Activated CD4-positive, alpha-beta memory T cell treated with anti-CD3 and anti-CD28 coated beads, Interleukin-2, amount 10 ng/mL, durations not matched to agents 7 days and 5 days (primary cell): ENCODE measurements at places on chromosomes 2 and 18. TPM values are rescaled to one million over a fixed set of nuclear protein-coding genes. Genes with fewer than 3 reads are reported as not detected.

FAP gene
- total RNA-seq = not detected

GRCh38 chr2:22153931-22154613 is 1030.3 kb downstream of the TDRD15 start:
- H3K27me3 ChIP-seq = no peaks in the 10 kb centered on the region
- no peaks in the 10 kb centered on the region for H3K4me1 ChIP-seq
- H3K4me3 ChIP-seq = no peak overlapping the region
- DNase-seq = no peak
- no peak overlapping the region for H3K27ac ChIP-seq
- no peaks in the 10 kb centered on the region for H3K36me3 ChIP-seq

DNA sequence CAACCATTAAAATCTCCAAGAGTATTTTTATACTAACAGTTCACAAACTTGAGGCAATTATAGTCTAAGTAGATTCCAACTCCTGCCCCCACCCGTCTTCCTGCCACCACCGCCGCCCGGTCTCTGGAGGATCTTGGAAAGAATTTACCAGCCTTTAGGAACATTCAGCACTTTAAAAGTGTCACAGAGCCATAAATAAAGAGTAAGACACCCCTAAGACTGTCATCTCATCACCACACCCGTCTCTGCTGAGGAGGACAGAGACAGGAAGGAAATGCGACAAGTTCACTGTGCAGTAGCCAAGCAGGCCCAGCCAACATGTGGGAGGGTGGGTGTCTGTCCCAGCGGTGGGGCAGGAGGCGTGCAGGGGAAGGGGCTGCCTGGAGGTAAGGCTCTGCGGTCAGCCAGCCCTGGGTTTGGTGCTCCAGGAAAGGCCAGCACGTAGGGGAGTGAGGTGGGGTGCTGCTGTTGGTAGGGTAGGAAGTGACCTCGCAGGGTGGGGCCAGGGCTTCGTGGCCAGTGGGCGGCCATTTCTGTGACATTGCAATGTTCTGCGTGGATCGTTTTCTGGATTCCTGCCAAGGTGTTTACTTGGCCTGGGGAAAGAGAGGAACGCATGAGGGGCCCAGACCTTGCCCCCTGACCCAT is 111.6 kb downstream of the FAM210A start:
- no peaks in the 10 kb centered on the region for H3K27me3 ChIP-seq
- peak; percentile 58 for DNase-seq
- H3K4me1 ChIP-seq = peaks cover 79% of the 10 kb centered on the region
- peak overlapping the region; percentile 96 for H3K27ac ChIP-seq
- peaks cover 4% of the 10 kb centered on the region for H3K36me3 ChIP-seq

DNA sequence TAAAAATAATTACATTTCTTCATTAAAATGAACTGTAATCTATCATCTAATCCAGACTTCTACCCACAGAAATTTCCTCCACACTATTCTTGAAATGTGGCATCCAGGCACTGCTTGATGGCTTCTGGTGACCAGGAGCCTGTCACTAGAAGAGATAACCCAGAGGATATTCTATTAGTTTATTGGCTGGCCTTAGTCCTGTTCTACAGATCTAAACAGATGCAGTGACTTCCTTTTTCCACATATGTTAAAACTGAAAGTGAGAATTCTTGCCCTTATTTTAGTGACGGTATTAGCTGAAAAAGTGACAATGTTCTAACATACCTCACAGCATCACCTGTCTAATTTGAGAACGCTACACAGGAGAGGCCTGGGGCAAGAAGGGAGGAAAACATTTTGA is 775.4 kb downstream of the TSN start:
- no peaks in the 10 kb centered on the region for H3K4me1 ChIP-seq
- H3K4me3 ChIP-seq = no peak overlapping the region
- no peaks in the 10 kb centered on the region for H3K36me3 ChIP-seq
- no peaks in the 10 kb centered on the region for H3K27me3 ChIP-seq

DNA sequence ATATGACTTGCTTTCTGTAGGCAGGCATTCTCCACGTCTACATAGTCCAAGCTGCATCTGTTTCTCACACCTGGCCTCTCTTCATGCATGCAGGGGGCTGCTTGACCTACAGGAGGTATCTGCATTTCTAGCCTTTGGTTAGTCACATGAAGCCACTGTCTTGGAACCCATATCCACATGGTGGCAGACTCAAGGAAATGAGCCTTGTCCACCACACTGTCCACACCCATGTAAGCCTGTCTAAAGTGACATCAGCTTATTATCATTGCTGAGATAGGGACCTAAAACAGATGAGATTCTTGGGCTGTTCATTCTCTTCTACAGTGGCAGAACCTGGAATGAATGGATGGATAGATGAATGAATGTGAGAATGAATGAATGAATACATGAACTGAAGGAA is 160.4 kb downstream of the DOCK10 start:
- peaks cover 94% of the 10 kb centered on the region for H3K36me3 ChIP-seq
- no peaks in the 10 kb centered on the region for H3K27me3 ChIP-seq
- no peak overlapping the region for H3K4me3 ChIP-seq
- peak overlapping the region; percentile 58 for H3K27ac ChIP-seq

- H3K27me3 ChIP-seq = no peaks in the 10 kb centered on the region
- DNase-seq = no peak
- H3K27ac ChIP-seq = no peak overlapping the region
- peaks cover 58% of the 10 kb centered on the region for H3K4me1 ChIP-seq
These were observed 186.1 kb downstream of the HDAC4 start for GRCh38 chr2:239214725-239215124.

- DNase-seq = no peak
- H3K27me3 ChIP-seq = no peaks in the 10 kb centered on the region
- no peaks in the 10 kb centered on the region for H3K4me1 ChIP-seq
- no peak overlapping the region for H3K4me3 ChIP-seq
These were observed 3.2 kb downstream of the REG1B start for GRCh38 chr2:79084495-79085135.

DNA sequence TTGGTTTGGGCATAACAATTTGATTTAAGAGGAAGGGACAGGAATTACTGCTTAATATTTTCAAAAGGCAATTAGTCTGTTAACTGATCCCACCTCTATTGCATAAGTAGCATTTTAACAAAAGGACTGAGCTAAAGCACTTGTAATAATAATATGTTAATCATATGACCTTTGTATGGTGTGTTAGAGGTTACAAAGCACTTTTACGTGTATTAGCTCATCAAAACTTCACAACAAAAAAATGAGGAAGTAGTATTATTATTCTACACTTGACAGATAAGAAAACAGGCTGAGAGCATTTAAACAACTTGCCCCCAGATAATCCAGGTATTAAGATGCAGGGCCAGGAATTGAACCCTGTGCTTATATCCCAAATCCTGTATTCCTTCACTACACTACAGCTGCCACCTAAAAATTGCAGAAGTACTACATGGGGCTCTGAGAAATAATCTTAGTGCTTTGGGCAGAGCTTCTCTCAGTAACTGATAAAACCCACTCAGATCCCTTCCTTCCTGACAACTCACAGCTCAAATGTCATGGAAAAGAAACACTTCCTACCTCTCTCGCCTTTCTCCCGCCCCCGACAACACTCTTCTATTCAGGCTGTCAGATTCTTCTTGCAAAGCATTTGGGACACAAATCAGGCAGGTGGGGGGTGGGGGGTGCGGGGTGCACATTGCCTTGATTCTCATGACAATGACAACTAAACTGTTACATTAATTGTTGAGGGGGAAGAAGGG is 20.7 kb upstream of the KCTD1 start:
- no peak for DNase-seq
- no peak overlapping the region for H3K27ac ChIP-seq
- no peaks in the 10 kb centered on the region for H3K4me1 ChIP-seq
- no peaks in the 10 kb centered on the region for H3K36me3 ChIP-seq
- peaks cover 14% of the 10 kb centered on the region for H3K27me3 ChIP-seq

VAMP5 gene
- total RNA-seq = 89.6 TPM

GRCh38 chr2:136250131-136250530 is 132.2 kb upstream of the CXCR4 start:
- H3K27ac ChIP-seq = no peak overlapping the region
- no peaks in the 10 kb centered on the region for H3K36me3 ChIP-seq
- no peak overlapping the region for H3K4me3 ChIP-seq
- H3K4me1 ChIP-seq = peaks cover 9% of the 10 kb centered on the region
- no peak for DNase-seq
- no peaks in the 10 kb centered on the region for H3K27me3 ChIP-seq

DNA sequence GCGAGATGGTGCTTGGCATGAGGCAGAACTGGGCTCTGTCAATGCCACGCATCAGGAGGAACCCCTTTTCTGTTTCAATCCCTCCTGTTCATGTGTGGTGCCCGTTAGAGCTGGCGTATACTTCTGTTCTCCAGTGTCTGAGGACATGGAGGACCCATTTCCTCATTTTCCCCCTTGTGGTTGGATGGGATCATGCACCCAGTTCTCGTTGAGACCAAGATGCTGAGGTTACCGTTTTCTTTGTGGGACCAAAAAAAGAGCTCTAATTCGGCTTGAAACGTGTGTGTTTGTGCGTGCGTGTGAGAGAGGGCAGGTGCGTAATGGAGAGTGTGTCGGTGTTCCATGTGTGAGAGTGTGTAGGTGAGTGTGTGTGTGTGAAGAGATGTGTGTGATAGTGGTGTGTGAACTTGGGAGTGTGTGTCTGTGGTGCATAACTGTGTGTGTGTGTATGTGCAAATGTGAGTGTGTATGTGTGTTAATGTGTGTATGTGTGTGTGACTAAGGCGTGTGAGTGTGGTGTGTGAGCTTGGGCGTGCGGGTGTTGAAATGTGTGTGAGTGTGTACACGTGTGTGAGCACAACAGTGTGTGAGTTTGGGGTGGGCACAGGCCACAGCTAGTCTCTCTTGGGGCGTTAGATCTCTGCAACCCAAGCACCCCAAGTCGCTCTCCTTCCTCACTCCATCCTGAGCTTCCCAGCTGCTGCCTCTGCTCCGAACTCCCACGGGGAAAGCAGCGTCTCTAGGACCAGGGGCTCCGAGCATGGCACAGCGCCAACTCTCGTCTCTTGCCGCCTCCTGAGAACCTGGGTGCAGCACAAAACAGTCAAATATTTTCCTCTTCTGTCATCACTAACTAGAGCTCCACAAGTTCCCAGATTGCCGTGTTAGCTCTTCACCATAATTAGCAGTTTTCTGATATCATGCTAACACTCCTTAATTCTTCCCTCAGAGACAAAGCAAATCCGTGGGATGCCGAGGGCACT is 75.8 kb downstream of the LONRF2 start:
- H3K4me3 ChIP-seq = no peak overlapping the region
- H3K4me1 ChIP-seq = no peaks in the 10 kb centered on the region
- H3K27me3 ChIP-seq = peaks cover 2% of the 10 kb centered on the region
- H3K36me3 ChIP-seq = no peaks in the 10 kb centered on the region
- H3K27ac ChIP-seq = no peak overlapping the region

- DNase-seq = no peak
- H3K36me3 ChIP-seq = no peaks in the 10 kb centered on the region
- no peaks in the 10 kb centered on the region for H3K4me1 ChIP-seq
- H3K27me3 ChIP-seq = no peaks in the 10 kb centered on the region
- H3K27ac ChIP-seq = no peak overlapping the region
These were observed 67.5 kb downstream of the CDH20 start for GRCh38 chr18:61400716-61401115.

GRCh38 chr18:77130229-77131099 is 2.1 kb downstream of the MBP start:
- DNase-seq = no peak
- peaks cover 51% of the 10 kb centered on the region for H3K36me3 ChIP-seq
- peak overlapping the region; percentile 96 for H3K4me3 ChIP-seq
- no peaks in the 10 kb centered on the region for H3K27me3 ChIP-seq

OR6B3 gene
- not detected for total RNA-seq

GRCh38 chr2:88236666-88237065 is 66.5 kb downstream of the THNSL2 start:
- H3K4me3 ChIP-seq = no peak overlapping the region
- H3K36me3 ChIP-seq = no peaks in the 10 kb centered on the region
- H3K4me1 ChIP-seq = no peaks in the 10 kb centered on the region
- H3K27ac ChIP-seq = no peak overlapping the region

LRRC30 gene
- not detected for total RNA-seq

CD8B2 gene
- not detected for total RNA-seq

RETREG2 gene
- 107 TPM for total RNA-seq

- peaks cover 8% of the 10 kb centered on the region for H3K36me3 ChIP-seq
- no peak overlapping the region for H3K4me3 ChIP-seq
- H3K27ac ChIP-seq = no peak overlapping the region
- no peaks in the 10 kb centered on the region for H3K27me3 ChIP-seq
- DNase-seq = no peak
These were observed 78.5 kb upstream of the STK17B start for GRCh38 chr2:196249860-196250259.

GRCh38 chr2:215399067-215399716 is 36.7 kb downstream of the FN1 start:
- no peaks in the 10 kb centered on the region for H3K36me3 ChIP-seq
- H3K4me1 ChIP-seq = peaks cover 1% of the 10 kb centered on the region
- H3K27ac ChIP-seq = no peak overlapping the region
- DNase-seq = no peak
- H3K4me3 ChIP-seq = no peak overlapping the region
